Stimulated activated CD4-positive, alpha-beta T cell treated with anti-CD3 and anti-CD28 coated beads, TNF-alpha, amount 100 ng/mL, for 1 hour (primary cell): ENCODE measurements at places on chromosomes 5 and 9.

GRCh38 chr5:136145030-136145429, 12.4 kb downstream of the SMAD5 start:
- DNase-seq, result no peak

GRCh38 chr9:123364241-123364824, 8.3 kb downstream of the CRB2 start:
- DNase-seq, result no peak

DNA sequence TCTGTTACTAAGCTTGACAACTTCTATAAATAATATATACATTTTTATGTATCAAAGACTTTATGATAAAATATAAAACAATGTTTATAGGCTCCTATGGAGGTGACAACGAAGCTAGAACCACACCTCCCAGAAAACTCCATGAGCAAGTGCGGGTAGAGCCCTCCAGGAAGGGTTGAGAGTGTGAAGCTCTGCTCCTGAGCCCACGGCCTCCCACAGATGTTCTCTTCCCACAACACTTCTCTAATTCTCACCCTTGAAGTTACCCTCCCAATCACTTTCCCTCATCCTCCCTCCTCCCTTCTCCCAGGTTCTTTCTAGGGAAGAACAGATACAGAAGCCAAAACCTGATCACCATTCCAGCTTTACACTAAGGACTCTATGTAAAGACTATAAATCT, 427.6 kb downstream of the SPOCK1 start:
- no peak for DNase-seq

GRCh38 chr5:176334031-176334770, 27.4 kb downstream of the KIAA1191 start:
- no peak for DNase-seq

DNA sequence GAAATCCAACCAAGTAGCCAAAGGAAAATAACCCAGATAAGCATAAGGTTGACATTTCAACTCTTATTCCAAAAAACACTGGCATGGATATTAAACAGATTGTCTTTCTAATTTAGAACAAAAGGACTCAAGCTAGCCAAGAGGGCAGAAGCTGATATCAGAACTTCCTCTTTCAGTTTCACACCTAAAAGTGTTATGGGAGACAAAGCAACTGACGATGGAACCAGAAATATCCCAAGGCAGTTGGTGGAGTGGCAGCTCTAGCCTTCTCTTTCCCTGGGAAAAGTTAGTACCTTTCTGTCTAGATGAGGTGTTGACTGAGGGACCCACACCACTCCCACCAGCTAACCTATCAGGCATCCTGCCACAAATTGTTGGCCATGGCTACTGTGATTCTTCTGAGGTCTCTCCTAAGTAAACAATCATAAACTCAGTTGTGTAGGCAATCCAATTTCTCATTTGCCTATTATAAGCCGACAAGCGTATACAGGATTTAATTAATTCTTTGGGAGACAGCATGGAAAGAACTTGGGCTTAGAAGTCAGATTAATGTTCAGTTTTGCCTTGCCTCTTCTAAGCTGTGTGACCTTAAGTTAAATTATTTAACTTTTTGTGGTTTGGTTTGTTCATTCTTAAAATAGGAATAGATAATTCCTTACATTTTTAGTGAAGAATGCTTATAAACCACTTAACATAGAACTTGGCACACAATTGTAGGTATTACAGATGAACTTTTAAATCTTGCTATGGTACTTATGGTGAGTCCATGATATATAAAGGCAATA, 110.9 kb upstream of the ADAMTSL1 start:
- DNase-seq, result no peak

DNA sequence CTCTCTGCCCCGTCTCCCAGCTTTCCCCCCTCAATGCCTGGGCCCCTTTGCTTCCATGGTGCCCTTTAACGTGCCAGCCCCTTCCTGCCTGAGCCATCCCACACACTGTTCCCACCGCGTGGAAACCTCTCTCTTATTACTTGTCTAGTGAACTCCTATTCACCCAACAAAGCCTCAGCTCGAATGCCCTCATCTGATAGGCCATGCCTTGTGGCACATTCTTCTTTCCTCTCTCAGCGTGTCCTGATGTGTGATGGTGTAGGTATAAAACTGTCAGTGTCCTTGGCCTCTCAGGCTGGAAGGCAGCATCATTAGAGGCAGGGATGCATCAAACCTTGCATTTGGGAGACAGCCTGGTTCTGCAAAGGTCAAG, 152.3 kb downstream of the OLFM1 start:
- no peak for DNase-seq

DNA sequence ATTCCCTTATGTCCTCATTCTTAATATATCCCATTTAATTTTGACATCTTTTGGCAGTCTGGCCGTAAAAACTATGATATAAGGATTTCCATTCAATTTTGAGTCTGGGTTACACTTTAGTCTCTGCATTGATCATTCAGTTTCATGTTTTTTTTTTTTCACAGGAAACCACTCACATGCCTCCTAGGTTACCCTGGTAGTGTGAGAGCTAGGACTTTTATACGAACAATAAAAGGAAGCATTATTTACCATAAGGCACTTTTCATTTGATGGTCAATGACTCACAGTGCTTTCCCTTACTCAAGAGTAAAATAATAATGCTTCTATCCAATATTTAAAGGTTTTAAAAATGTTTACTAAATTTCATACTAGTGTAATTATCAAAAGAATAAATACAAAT, 16.4 kb upstream of the DMAC1 start:
- no peak for DNase-seq

DNA sequence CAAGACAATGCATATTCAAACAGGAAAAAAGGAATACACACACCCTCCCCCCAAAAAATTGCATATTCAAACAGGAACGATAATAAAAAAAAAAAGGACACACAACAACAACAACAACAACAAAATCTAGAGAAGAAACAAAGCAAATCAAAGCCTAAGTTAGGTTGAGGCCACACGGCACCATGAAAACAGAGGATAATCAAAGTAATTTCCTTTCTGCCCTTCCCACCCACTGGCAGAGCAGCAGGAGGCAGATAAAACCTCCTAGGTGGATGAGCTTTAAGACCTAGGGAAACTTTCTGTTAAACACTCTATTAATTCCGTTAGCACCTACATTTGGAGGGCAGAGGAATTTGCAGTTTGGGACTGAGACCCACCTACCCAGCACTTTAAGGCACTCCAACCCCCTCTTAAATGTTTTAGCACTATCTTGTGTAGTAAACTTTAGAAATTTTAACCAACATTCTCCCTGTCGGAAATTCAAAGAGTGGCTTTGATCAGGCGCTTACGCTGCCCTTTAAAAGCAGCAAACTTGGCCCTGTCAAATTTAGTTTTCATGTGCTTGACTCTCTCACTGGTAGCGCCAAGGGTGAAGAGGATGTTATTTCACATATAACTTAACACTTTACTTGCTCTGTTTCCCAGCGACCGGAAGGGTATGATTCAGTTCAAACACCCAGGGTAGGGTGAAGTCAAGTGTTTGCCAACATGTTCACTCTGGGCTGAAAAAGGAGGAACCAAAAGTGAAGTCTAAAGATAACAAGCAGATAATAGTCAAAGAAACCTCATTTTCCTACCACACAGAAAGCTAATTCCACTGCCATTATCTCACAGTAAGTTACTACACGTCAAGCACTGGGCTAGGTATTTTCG, 9.2 kb downstream of the ENC1 start:
- no peak for DNase-seq

DNA sequence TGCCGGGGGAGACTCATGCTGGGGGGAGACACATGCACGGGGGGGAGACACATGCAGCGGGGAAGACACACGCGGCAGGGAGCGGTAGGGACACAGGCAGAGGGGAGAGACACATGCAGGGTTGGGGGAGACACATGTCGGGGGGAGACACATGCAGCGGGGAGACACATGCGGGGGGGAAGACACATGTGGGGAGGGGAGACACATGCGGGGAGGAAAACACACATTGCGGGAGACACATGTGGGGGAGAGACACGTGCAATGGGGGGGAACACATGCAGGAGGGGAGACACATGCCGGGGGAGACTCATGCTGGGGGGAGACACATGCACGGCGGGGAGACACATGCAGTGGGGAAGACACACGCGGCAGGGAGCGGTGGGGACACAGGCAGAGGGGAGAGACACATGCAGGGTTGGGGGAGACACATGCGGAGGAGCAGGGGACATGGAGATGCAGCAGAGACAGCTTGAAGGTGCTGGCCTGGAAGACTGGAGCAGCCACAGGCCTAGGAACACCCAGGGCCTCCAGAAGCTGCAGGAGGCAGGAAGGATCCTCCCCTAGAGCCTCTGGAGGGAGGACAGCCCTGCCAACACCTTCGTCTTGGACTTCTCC, 20.3 kb upstream of the OLFM1 start:
- DNase-seq, result no peak

GRCh38 chr5:131224387-131225201, 39.3 kb upstream of the CDC42SE2 start:
- no peak for DNase-seq

GRCh38 chr5:64788156-64788555, 19.4 kb downstream of the CWC27 start:
- DNase-seq, result no peak

DNA sequence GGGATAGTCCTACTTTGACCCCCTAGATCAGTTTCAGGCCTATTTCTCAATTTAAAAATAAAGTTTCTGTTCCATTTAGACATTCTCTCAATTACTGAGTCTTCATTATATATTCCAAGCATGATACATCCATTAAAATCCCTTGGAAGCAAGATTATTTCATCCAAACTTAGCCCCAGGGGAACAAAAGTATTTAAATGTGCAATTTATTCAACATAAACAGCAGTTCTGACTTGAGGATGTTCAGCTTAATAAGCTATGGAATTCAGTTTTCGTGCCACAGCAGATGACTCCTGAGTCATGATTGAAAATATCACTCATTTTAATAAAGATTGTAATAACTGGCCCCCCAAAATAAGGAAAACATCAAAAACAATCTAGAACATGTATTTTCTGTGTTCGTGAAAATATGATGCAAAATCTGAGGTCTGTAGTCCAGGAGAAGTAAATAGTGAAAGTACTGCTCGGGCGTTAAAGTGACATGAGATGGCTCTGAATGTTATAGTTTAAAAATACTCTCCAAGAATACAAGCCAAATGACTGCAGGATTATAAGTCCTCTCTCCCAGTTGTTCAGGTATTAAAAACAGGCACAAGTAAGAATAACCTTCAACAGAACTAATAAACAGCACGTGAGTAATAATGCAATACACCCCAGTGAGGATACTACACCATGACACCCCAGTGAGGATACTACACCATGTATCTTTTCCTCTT, 67.1 kb downstream of the RETREG1 start:
- no peak for DNase-seq

DNA sequence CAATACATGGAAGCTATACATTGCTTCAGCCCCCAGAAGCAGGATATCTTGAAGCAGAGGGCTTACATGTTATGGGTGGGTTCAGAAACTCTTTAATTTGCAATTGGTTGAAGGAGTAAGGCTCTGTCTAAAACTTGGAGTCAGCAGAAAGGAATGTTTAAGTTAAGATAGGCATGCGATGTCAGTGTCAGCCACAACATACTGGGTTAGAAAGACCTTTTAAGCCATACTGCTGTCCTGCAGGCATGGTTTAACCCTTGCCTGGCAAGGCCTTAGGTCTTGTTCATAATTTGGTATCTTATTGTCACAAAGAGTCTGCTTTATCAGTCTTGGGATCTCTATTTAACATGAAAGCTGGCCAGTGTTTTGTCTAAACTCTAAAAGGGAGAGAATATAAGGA, 1619.6 kb upstream of the WWC1 start:
- no peak for DNase-seq

DNA sequence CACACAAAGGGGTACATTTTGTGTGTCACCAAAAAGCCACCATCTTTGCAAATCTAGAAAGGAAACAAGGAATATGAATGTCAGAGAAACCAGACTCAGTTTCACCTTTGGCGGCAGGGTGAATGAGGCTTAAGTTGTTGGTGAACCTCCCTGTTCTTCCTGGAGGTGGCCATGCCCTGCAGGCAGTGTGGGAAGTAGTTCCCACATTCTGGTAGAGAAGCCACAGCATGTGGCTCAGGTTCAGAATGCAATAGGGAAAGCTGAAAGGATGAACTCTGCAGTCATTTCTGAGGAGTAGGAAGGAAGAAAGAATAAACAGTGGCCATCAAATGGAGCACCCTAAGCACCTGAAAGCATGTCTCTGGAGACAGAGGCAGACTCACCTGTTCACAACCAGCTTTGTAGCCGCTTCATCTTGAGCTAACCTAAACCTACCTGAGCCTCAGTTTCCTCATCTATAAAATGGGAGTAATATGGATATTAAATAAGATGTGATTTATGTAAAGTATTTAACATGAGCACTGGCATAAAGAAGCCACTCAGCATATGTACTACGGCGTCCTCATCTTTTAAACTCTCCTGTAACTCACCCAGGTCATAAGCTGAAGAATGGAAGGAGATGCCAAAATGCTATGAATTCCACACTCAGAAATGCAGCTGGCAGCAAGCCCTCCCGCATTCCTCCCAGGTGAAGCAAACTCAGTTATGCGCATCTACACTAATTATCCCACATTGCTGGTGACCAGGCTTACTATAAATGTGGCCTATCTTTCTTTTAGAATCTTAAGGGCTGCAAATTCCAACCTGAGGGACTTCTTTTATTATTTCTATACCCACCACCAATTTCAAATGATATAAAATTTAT, 86.0 kb downstream of the ZNF608 start:
- DNase-seq, result no peak

DNA sequence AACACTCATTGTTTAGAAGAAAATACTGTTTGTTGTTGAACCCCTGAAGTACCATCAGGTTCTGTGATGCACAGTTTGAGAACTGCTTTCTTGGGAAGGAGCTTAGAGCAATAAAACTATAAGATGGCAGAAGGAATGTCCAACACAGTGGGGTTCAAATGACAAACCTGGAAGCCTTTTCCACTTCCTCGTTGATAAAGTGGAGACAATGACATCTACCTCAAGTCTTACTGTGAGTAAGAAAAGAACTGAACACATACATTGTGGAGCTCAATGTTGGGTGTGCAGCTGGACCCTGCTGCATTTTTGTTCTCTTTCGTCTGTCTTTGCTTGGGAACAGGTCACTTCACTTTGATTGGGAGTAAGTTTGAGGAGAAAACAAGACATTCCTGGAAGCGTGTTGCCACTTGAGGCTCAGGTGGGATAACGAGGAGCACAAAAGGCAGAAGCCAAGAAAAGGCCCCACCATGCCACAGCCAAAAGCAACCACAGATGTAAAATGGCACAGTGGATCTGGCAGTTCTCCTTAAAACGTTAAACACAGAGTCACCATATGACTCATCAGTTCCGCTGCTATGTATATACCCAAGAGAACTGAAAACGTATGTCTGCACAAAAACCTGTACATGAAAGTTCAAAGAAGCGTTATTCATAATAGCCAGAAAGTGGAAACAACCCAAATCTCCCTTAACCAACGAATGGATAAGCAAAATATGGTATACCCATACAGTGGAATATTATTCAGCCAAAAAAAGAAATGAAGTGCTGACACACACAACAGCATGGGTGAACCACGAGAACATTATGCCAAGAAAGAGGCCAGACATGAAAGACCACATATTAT, 42.9 kb upstream of the SUB1 start:
- DNase-seq, result no peak

GRCh38 chr9:18352711-18353110, 121.2 kb upstream of the ADAMTSL1 start:
- no peak for DNase-seq

GRCh38 chr9:126953041-126953809, 38.6 kb downstream of the RALGPS1 start:
- DNase-seq, result no peak
